CD4-positive, alpha-beta T cell treated with Interleukin-12 subunit alpha and Interleukin-12 subunit beta, for 1 hour (primary cell): ENCODE measurements at places on chromosomes 13 and 19.

GRCh38 chr19:1766800-1767352, 13.6 kb downstream of the ONECUT3 start:
- no peak for DNase-seq

GRCh38 chr13:100334214-100334613, 245.3 kb downstream of the PCCA start:
- DNase-seq: no peak

- no peak for DNase-seq
These were observed 38.8 kb downstream of the CARD8 start for GRCh38 chr19:48216933-48217332.

DNA sequence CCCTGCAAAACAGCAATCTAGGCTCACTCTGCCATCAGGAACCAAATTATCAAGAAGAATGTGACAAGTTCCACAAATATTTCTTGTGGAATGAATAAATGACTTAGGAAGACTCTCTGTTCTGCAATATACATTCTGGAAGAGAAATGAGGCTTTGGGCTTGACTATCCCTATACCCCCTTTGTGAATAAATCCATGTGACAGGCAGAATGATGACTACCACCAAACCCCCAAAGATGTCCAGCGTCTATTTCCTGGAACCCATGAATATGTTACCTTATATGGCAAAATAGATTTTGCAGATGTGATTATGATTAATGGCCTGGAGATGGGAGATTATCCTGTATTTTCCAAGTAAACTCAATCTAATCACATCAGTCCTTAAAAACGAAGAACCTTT, 139.3 kb downstream of the ENOX1 start:
- DNase-seq: no peak

GRCh38 chr13:47661076-47661475, 340.0 kb downstream of the SUCLA2 start:
- no peak for DNase-seq
